ENCODE measurements at places on chromosomes 5 and 9.
A peak's percentile ranks its signal among the peaks of the same experiment; 100 is the strongest.

- DNase-seq, result peak; percentile 14
These were observed 814 bp downstream of the KIF12 start for GRCh38 chr9:114098021-114098935.

DNA sequence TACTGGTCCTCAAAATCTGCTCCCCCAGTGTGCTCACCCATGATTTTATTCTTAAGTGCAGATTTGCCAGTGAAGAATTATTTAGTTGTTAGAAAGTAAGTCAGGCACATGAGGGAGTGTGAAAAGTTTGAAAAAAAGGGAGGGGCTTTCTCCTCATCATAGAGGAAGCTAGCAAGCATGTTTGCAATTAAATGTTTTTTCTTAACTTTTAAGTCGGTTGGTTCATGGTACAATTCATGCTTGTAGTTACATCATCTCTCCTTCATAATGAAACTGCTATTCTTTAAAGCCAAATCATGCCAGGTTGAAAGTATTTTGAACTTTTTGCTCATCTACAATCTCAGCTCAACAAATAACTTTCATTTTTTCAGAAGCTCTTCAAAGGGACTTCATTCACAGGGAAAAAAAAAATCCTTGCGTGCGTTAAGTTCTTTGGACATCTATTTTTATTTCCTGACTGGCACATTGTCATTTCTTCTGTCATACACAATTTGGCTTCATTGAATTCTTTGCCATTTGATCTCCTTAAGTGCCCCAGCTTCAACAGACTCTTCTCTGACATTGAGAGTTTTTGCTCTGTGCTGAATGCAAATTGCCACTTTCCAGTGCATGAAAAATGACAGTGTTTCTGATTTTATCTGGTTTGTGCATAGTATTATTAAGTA, 456.9 kb downstream of the TMEM232 start:
- no peak for DNase-seq

GRCh38 chr5:10800852-10801251, 39.8 kb upstream of the DAP start:
- DNase-seq, result no peak

- no peak for DNase-seq
These were observed 923 bp downstream of the RECK start for GRCh38 chr9:36037549-36038122.

GRCh38 chr5:17748201-17748600, 113.9 kb downstream of the TAF11L14 start:
- no peak for DNase-seq

- no peak for DNase-seq
These were observed 2403.4 kb upstream of the ACO1 start for GRCh38 chr9:29981013-29981412.

GRCh38 chr5:159263569-159263905, 447 bp downstream of the UBLCP1 start:
- no peak for DNase-seq

GRCh38 chr9:95462249-95463147, 54.3 kb downstream of the PTCH1 start:
- DNase-seq, result peak; percentile 94

DNA sequence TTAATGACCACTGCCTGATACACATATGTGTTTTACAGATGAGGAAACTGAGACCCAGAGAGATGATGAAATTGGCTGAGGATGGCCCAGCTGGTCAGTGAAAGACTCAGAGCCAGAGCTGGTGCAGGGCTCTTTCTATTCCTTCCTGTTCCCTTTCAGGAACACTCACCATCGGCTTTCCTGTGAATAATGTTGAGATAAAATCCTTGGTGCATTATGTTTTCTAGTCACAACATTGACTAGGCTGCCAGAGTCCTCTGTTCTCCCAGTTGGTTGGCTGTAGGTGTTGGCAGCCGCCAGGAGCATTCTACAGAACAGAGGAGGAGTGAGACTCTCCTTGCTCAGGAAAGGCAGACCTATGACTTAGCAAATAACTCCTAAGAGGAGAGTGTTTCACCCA, 14.8 kb downstream of the TGFBI start:
- DNase-seq, result no peak

GRCh38 chr9:92033991-92034390, 81.2 kb downstream of the SPTLC1 start:
- no peak for DNase-seq

- DNase-seq, result no peak
These were observed 133.8 kb downstream of the ARHGEF28 start for GRCh38 chr5:73759771-73760170.

DNA sequence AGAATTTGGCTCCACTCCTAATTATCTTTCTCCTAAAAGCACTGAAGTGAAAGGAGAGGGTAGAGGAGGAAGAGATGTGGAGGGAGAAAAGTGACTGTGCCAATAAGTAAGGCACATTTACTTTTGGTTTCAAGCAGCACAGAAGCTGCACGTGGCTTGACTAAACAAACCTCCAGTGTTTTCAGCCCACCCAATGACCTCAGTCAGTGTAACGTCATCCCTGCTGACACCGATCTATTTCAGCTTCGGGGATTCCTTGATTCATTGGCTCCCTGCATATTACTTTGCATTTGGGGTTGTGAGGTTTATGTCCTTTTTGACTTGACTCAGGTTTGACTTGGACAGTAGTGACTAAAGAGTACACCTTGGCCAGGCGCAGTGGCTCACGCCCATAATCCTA, 35.6 kb upstream of the NIM1K start:
- no peak for DNase-seq

GRCh38 chr5:87120518-87121303, 147.0 kb upstream of the RASA1 start:
- DNase-seq, result peak; percentile 17

GRCh38 chr5:122445070-122445469, 133.0 kb downstream of the SNCAIP start:
- DNase-seq, result no peak

DNA sequence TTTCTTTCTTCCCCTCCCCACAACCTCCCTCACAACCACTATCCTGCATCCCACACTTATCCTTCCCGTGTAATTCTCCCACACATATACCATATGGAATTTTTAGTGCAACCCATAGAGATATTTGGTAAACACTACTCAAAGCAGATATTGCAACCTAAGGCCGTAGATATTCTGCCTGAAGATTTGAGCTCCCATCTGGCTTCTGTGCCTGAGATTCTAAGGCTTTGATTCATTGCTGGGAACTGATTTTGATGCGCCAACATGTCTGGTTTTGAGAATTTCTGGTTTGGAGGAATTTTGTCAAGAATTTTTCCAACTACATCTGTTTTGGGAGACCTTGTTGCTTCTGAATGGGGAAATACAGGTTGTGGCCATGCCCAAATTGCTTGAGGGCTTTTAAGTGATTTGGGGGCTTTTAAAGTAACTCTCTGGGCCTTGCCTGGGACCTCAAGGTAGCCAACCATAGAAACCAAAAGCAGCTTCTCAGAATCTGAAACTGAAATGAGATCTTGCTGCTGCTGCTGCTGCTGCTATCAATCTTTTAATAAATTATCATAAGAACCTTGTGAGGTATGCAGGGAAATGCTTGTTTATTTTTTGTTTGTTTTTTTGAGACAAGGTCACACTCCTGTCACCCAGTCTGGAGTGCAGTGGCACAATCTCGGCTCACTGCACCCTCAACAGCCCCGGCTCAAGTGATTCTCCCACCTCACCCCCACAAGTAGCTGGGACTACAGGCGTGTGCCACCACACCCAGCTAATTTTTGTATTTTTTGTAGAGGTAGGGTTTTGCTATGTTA, 36.2 kb downstream of the PLAC8L1 start:
- no peak for DNase-seq

GRCh38 chr9:136258786-136259516, 13.3 kb upstream of the QSOX2 start:
- no peak for DNase-seq

DNA sequence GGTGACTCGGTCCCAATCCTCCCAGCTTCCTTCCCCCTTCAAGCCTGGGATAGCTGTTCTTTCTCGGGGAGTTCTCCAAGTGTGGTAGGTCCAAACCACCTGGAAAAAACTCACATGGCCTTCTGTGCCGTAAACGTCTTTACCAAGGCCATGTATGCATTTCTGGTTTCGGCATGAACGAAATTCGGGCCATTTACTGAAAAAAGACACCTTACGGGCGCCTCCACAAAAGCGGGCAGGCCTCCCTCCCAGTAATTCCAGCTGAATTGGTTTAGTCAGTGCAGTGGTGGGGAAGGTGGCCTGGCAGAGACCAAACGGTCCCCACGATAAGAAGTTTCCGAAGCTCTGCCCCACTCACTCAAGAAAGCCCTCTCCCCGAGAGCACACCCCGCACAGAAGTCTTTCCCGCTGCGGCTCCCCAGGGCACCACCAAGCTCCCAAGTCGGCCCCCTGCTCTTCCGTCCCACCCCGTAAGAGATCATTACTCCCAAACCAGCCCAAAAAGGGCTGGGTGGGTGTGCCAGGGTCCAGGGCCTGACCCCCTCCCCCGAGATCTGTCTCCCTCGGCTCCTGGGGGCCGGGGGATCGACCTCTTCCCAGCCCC, 86.3 kb upstream of the MELK start:
- peak; percentile 39 for DNase-seq

DNA sequence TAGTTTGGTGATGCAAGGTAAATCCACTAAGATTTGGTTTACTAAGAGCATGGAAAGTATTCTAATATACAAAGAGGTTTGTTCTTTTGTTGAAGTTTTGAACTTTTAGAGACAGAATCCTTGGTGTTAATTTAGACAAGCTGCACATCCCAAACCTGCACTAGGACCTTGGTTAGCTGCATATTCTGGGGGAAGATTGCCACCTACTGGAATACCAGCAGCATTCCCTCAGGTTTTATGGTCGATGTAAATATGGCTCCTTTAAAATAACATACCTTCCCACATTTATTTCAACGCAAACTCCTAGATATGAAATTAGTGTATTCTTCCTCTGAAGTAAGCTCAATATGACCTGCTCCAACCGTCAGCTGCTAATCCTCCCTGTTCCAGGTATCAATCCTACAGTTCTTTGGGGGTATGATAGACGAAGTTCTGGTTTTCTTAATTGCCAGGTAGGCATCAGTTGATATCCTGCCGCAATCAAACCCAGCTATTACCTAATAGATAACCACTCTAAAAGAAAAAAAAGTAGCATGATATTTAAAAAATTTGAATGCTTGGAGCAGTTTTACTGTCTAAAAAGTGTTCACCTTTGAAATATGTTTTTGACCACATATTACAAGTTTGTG, 624.1 kb downstream of the ISL1 start:
- peak; percentile 46 for DNase-seq

DNA sequence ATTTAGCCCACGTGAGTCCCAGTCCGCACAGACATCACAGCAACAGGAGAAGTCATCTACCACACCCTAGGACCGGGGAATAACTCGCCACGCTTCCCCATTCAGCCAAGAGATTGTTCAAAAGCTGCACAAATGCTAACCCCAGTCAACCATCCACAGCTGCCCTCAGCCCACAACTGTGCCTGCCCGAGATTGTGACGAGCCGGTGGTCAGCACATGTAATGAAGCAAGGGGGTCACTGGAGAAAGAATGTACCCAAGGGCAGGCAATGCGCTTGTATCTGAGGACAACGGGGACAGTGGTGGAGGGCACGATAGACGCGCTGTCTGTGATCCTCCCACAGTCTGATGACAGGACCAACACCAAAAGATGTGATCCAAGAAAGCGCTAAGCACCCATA, 67.8 kb downstream of the COL23A1 start:
- DNase-seq, result no peak

DNA sequence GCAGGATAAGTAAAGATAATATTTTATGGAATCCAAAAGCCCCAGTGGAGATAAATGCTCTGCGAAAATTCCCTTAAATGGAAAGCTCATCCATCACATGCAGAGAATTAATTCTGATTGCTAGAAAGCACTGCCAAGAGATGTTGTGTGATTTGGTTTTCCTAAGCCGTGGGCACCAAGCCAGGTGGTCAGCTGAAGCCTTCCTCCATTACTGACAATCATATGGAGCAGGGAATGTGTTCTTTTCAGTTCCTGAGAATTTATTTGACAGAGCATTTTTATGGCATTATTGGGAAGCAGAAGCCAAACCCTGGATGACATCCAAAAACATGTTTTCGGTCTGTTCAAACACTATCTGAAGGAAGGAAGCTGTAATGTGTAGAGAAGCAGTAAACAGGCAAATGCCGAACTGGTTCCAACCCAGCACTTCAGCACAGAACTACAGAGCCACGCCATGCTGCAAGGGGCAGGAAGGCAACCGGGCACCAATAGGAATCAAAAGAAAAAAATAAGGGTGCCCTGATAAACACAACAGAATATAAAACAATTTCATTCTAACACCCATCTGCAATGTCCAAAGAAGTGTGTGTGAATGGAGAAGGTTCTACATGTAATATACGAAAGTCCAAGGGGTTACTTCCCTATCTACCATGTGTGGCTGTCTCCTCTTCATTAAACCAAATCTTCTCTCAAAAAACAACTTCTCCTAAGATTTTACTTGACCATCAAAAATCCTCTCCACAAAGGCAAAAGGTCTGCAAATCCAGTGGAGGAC, 12.3 kb downstream of the ARSB start:
- DNase-seq, result no peak

DNA sequence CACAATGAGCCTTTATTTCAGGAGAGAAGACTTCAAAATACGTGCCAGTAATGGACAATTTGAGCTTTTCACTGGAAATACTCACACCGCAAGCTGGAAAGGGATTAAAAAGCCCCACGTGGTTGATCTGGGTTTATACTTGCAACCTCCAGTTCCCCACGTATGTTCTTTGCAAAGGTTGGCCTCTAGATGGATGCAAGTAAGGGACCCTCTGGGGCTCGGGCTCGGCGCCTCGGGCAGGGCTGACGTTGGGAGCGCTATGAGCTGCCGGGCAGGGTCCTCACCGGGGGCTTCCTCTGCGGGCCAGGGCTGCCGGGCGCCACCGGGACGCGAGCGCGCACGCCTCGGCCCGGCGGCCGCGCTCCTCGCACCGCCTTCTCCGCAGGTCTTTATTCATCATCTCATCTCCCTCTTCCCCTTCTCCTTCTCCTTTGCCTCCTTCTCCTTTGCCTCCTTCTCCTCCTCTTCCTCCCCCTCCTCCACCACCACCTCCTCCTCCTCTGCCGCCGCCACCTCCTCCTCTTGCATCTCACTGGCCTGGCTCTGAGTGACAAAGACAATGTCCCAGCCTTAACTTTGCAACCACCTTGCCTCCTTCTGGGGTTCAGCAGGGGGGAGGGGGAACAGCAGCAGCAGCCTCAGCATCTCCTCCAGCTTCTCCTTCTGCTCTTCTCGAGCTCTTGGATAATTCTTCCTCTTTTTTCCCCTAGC, 701 bp upstream of the ZNF462 start:
- DNase-seq, result peak; percentile 65

DNA sequence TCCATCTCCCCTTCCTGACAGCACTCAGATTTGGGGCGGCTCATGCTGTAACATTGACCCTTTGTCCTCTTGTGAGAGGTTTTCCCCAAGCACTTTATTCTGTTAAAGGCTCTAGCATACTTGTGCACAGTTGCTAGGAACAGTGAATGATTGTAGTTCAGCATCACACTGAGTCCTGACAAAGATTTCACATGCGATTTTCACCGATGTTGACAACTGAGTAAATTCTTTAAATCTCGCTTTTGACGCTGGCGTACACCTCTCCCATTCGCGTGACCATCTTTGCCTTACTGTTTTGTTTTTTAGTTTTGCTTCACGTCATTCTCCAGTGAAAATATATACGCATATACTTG, 780 bp downstream of the CDC37L1 start:
- DNase-seq, result no peak
